ENCODE measurements at places on chromosomes 3 and 15.
A peak's percentile ranks its signal among the peaks of the same experiment; 100 is the strongest.

- no peak for DNase-seq
Measured at GRCh38 chr15:61888074-61888780, 172.0 kb downstream of the VPS13C start.

DNA sequence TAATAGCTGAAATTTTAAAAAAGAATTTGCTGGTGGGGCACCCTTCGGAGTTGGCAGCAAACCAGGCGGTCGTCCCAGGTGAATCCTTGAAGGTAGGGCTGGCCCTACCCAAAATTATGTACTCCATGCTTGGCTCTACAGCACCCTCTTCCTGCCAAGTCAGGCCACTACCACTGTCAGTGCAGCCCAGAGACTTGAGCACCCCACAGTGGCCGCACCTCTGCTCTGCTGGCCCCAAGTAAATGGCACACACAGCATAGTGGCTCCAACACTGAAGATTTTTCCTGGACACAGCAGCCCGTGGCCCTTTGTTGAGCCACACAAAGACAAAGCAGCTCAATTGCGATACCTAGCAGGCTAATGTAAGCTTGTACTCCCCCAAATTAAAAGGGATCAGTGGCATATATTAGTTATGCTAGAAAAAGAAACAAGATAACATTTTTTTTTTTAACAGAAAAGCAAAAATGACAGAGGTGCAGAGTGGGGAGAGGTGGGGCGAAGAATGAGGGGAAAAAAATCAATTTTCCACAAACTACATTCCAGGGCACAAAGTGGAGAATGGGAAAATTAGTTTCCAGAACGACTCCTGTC is 250.5 kb downstream of the UACA start:
- DNase-seq: peak; percentile 84

- no peak for DNase-seq
Measured at GRCh38 chr3:194255252-194256039, 95.7 kb downstream of the CPN2 start.

GRCh38 chr3:87358066-87358465 is 81.7 kb upstream of the POU1F1 start:
- no peak for DNase-seq

DNA sequence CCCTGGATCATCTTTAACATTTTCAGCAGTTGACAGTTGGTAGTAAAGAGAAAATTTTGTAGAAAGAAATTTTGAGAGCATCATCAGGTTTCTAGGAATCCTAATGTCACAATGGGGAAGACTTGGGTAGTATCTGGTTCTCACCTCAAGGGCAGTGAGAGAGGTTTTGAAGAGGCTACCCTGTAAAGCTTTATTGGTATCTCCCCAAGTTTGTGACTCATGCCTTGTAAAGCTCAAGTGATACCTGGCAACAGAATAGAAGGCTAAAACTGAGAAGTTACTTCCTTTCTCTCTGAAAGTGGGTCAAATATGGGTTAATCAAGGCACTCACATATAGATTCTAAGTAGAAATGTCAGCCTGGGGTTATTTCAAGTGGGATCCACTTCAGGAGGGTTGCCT is 196.4 kb downstream of the SUCNR1 start:
- no peak for DNase-seq

DNA sequence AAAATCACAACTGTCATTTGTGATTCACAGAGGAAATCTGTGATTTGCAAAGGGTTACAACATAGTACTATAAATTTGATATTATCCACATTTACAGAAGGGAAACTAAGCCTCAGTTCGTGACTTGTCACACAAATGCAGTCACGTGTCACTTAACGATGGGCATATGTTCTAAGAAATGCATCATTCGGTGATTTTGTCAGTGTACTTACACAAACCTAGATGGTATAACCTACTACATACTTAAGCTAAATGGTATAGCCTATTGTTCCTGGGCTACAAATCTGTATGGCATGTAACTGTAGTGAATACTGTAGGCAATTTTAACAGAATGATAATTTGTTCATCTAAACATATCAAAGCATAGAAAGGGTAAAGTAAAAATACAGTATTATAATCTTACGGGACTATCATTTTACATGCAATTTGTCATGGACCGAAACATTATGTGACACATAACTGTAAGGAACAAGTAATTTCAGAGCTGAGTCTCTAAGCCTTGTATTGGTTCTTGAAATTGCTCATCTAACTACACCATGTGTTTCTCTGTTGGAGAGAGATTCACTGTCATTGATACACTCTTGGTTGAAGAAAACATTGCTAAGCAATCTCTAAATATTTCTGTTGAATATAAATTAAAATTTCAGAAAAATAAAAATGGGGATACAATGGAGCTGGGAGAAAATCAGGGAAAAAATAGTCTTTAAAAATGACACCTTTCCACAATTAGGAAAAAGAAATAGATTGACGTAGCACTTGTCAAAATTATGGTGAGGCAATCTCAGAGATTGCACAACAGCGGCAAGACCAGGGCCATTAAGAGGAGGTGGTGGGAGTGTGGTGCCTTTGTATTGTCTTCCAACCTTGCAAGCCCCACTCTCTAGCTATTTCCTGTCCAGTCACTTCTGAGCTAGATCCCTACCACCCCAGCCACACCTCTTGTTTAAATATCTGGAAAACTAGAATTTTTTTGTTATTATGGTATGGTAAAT is 645.8 kb upstream of the TBL1XR1 start:
- DNase-seq: no peak

GRCh38 chr3:160564949-160565441 is 376 bp downstream of the KPNA4 start:
- DNase-seq: peak; percentile 66
